ENCODE measurements at places on chromosomes 11 and 22.

DNA sequence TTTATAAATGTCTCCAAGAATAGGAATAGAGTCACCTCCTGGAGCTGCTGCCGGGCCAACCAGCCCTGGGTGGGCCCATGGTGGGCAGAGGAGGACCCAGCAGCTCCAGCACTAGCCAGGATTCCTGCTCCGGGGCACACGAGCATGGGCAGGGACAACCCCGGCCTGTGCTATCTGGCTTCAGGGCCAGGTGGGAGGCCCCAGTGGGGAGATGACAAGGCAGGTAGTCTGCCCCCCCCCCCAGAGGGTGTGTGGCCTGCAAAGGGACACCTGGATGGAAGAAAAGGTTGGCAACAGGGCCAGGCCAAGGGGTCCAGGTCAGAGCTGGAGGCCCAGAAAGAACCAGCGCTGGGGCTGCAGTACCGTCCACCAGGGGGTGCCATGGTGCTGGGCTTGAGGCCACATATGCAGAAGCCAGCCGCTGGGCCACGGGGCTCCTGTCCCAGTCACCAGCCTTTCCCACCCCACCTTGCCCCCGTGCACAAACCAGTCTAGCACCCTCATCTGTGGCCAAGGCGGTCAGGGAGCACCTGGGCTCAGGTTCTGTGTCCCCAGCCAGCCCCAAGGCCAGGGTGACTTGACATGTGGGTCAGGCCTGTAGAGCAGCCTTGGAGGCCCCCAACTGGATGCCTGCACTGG lies 3.4 kb downstream of the TSPAN32 start:
- peak; percentile 51 for DNase-seq

- no peak for DNase-seq
Observed at GRCh38 chr11:69211540-69211919, 55.8 kb downstream of the SMIM38 start.

DNA sequence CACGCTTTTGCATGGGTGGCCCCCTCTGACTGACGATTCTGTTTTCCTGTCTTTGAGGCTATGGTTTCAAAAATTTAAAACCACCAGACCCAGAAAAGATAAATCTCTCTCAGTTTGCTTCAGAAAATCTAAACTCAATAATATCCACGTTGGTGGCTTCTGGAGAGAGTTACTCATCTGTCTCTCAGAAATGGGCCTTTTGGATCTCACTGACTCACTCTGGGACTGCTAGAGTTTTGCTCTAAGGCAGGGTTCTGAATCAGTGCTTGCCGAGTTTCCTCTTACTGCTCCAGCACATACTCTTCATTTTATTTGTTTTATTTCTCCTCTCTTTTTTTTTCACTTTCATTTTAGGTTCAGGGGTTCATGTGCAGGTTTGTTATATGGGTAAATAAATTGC lies 305.7 kb downstream of the BLID start:
- no peak for DNase-seq

DNA sequence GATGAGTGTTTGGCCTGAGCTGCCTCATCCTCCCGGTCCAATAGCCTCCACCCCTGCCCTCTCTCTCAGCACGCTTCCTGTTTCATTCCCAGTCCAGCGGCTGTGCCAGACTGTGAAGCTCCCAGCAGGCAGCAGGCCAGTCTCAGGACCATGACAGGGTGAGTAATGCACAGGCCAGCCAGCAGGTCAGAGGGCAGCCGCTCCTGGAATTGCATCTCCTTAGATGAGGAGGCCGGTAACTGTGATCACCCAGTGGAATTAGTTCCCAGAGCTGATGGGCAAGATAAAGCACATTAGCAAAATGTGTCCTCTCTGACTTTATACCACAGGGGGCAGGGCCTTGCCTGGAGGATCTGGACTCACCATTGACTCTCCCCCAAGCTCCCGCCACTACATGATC lies 251.2 kb downstream of the ETS1 start:
- DNase-seq, result no peak

DNA sequence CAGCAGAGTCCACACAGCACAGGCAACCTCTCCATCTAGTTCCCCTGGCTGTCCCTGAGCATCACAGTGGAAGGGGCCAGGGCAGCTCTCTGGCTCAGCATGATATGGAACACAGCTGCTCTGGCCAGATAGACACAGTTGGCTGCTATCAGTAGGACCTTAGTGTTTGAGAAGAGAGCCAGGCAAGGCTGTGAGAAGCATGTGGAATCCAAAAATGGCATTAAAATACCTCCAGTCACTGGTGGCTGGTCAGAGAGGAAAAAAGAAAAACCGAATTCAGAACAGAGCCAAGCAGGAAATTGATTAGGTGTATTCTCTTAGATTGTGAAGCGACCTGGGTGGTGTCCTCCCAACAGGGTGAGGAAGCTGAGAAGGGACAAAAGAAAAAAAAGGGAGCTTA lies 27.9 kb downstream of the SERPINH1 start:
- DNase-seq, result no peak

DNA sequence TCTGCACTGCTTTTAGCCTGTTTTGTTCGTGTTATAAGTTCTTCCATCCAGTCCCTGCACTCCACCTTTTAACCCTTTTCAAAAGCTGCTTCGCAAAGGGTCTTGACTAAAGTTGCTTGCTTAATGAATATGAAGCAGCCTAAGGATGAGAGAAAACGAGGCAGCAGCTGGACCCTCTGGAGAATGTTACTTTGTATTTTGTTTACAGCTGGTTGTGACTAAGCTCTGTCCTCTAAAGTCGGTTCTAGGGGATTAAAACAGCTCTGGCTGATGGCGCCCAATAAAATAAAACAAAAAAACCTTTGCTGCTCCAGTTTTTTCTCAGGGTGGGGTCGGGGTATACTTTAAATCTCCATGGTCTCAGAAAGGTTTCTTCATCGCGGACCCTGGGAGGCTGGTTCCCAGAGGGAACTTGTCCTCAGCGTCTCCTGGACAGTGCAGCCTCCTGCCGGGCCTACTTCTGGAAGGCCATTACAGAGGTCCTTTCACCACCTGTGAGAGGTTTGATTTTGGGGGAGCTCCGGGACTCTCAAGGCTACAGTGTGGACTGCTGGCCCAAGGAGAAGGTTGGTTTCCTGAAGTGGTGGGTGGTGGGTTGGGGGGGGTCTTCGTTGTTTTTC lies 836 bp upstream of the RBM4 start:
- no peak for DNase-seq

GRCh38 chr11:134047586-134047999 lies 21.3 kb upstream of the JAM3 start:
- no peak for DNase-seq

GRCh38 chr22:38799265-38800002 lies 5.5 kb upstream of the DNAL4 start:
- no peak for DNase-seq

GRCh38 chr11:18699269-18699596 lies 654 bp downstream of the TMEM86A start:
- no peak for DNase-seq

DNA sequence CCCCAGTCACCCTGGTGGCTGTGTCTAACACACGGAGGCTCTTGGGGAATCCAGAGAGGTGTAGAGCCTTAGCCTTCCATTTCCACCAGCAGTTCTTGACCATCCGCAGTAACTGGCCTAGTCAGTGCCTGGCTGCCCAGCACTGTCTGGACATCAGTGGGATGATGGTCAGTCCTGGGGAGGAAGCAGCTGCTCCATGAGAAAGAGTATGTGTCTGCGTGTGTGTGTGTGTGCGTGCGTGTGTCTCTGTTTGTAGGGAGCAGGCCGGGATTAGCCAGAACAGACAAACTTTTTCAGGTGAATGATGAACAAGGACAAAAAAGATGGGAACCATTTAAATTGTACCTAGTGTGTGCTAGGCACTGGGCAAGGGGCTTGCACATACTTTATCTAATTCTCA lies 109.3 kb upstream of the SYT13 start:
- DNase-seq, result no peak

DNA sequence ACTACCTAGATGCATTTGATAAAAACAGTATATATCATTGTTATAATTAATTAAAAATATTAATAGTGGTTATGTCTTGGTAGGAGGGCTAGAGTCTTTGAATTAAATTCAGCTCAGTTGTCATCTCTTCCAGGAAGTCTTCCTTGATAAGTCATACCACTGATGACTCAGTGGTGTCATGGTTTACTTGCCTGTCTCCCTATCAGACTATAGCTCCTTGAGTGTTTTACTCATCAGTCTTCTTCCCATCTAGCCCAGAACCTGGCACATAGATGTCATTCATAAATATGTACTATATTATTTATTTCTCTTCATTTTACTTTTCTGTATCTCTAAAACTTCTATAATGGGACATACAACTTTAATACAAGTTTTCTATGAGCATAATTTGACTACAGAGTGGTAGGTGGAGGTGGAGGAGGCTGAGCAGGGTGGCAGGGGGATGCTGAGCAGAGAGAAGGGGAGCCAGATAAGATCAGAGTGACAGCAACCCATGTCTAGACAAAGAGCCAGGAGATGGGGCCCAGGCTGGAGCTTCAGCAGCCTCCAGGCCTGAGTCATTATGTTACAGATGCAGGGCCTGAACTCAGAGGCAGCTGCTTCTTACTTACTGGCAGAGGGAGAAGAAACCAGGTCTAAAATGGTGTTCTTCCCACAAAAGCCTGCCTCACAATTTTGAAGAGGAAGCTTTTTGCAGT lies 82.3 kb upstream of the PHOX2A start:
- DNase-seq, result no peak

- no peak for DNase-seq
Observed at GRCh38 chr11:124320097-124320496, at the start of gene OR8D2. Gene OR8D2 (minus strand): TSS chr11:124320197. CDS start chr11:124320197, 0 bp downstream.

DNA sequence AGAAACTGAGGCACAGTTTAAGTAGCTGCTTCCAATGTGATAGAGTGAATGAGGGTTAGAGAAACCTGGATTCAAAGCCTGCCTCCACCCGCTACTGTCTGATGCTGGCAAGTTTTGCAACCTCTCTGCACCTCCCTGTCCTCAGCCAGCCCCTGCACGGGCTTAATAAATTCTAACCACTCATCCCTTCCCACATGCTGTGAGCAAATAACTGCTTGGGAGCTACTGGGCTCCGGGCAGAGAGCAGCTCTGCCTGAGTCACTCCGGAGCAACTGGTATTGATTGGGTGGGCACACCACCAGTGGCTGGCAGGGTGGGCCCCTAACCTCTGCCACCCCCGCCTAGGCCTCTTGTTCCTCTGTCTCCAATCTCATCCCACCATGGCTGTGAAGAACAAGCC lies 104.3 kb upstream of the SYT13 start:
- no peak for DNase-seq

GRCh38 chr11:122405547-122406341 lies 249.8 kb upstream of the UBASH3B start:
- peak; percentile 1 for DNase-seq

GRCh38 chr22:42967933-42968332 lies 47.0 kb downstream of the PACSIN2 start:
- DNase-seq, result peak; percentile 87

- peak; percentile 93 for DNase-seq
Observed at GRCh38 chr11:65988791-65989592, 13.0 kb downstream of the EIF1AD start.

DNA sequence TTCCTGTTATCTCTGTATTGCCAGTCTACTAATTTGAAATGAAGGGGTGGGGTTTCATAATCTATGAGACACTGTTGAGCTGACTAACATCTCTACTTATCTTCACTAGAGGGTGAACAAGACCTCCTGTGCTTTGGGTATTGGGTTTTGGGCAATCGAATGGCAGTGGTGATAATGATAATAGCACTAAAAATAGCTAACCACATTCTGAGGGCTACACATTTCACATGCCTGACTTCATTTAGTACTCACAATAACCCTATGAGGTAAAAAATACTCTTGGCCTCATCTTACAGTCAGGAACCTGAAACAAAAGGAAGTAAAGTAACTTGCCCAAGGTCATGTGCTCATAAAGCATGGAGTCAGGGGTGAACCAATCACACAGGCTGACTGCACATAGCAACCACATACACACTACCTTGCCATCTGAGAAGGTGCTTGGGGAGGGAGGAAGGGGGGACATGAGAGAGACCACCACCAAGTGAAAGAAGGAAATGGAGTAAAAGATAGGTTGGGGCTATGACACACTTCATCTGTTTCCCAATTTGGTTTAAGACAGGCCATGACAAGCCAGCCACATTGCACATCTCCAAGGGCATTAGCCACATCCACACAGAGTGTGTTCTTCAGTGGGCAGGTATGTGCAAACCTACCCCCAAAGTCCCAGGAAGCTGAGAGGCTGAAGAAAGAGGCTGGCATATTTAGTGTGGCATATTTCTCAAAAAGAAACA lies 387.6 kb upstream of the DDI1 start:
- peak; percentile 58 for DNase-seq

DNA sequence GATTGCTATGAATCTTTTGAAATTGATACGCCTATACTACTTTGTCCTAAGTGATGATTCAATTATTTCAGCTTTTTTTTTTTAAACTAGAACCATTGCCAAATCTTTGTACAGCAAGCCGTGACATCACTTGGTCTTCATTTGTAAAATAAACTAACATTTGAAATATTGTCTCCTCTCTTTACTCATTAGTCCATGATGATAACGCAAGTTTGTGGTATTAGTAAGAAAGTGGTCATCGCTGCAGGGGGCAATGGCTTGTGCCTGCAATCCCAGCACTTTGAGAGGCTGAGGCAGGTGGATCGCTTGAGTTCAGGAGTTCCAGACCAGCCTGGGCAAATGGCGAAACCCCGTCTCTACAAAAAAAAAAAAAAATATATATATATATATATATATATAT lies 12.9 kb upstream of the ARHGAP42 start:
- no peak for DNase-seq

- no peak for DNase-seq
Observed at GRCh38 chr11:61577383-61578118, 3.3 kb downstream of the SYT7 start.

GRCh38 chr11:16956538-16957153 lies 57.6 kb downstream of the PLEKHA7 start:
- DNase-seq, result no peak

- no peak for DNase-seq
Observed at GRCh38 chr11:57758174-57758573, 3.4 kb upstream of the CTNND1 start.

- no peak for DNase-seq
Observed at GRCh38 chr11:57353036-57353435, 14.9 kb downstream of the P2RX3 start.

- DNase-seq, result no peak
Observed at GRCh38 chr11:33616552-33616951, 84.1 kb downstream of the C11orf91 start.

GRCh38 chr11:73280626-73281025 lies 8.5 kb downstream of the P2RY6 start:
- peak; percentile 45 for DNase-seq

DNA sequence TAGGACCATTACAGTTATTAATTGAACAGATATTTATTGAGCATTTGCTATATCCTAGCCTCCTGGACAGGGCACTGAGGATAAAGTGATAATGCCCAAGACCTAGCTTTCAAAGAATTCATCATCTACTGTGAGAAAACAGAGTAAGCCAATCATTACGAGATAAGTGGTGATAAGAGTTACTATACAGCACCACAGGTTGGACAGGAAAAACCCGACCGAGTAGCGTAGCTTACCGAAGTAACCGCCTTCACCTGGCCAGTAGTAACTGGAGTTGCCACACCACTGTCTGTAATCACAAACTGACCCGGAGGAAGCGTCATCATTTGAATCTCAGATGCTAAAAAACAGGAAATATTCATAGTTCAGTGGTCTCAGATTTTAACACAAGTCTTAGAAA lies 10.0 kb upstream of the NFRKB start:
- DNase-seq, result no peak

GRCh38 chr11:86182976-86183584 lies 61.5 kb upstream of the EED start:
- peak; percentile 36 for DNase-seq

All from MV-4-11 (cell line).